MM.1S (cell line): ENCODE measurements at places on chromosomes 1 and 21.
A peak's percentile ranks its signal among the peaks of the same experiment; 100 is the strongest.

GRCh38 chr1:13900583-13900982, 200.6 kb downstream of the PRDM2 start:
- DNase-seq, result no peak

DNA sequence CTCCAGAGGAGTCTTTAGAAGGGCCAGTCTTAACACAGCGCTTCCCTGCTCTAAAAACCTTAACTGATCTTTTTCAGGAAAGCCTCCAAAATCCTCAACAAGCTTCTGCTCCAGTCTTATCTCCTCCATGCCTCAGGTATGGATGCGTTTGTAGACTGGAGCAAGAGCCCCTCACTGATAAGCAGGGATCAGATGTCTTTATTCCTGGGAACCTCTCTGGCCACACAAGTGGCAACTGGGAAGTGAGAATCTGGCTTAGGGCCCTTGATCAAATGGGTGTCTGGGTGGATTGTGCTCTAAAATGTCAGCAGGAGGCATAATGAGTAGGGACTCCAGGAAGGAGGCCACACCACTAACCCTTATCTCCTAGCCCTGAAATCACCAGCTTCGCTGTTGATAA, 1.4 kb downstream of the ZBTB8A start:
- DNase-seq, result no peak

DNA sequence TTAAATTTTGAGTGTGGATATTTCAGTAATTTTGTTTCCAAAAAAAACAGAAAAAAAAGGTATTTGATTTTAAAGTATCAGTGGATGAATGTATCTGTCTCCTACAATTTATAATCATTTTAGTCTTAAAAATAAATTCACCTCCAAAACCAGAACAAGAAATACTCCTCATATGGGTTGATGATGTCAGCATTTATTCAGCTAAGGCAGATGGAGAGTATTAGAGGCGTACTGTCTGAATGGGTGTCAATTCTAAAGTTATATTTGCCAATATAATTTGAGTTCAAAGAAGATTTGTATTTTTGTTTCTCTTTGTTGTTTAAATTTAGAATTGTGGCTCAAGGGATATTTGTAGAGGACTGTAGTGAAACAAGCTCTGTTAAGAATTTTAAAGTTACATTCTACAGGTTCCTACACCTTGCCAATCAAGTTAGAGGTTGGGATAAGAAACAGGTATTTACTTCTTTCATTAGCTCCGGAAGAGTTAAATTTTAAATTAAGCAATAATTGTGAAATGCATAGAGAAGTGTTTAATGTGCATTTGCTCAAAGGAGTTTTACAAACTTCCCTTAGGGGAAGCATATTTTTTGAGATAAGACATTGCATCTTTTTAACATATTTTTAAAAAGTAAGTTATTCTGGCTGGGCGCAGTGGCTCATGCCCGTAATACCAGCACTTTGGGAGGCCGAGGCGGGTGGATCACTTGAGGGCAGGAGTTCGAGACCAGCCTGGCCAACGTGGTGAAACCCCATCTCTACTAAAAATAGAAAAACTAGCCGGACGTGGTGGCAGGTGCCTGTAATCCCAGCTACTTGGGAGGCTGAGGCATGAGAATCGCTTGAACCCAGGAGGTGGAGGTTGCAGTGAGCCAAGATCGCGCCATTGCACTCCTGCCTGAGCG, 1.2 kb downstream of the PLA2G4A start:
- DNase-seq, result peak; percentile 62

- no peak for DNase-seq
Measured at GRCh38 chr1:161199506-161200139, 769 bp upstream of the ADAMTS4 start.

DNA sequence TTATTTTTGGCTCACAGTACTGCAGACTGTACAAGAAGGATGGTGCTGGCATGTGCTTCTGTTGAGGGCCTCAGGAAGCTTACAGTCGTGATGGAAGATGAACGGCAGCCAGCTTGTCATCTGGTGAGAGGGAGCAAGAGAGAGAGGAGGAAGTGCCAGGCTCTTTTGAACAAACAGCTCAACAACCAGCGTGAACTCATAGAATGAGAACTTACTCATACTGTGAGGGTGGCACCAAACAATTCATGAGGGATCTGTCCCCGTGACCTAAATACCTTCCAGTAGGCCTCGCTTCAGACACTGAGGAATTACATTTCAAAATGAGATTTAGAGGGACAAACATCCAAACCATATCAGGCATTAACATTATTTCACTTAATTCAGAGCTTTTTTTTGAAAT, 84.7 kb downstream of the PKN2 start:
- no peak for DNase-seq

DNA sequence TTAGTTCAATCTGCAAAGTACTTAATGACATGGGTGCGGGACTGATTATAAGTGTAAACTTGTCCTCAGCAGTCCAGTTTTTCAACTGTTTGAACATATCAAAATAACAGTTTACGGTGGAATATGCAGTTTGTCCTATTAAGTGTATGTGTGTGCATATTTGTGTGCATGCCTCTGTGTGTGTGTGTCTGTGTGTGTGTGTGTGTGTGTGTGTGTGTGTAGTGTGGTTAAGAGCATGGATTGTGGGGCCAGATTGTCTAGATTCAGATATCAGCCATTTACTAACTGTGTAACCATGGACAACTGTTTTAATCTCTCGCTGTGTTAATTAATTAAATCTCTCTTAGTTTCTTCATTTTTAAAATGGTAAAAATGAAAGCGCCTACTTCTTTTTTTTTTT, 39.0 kb downstream of the NEXN start:
- DNase-seq, result no peak

DNA sequence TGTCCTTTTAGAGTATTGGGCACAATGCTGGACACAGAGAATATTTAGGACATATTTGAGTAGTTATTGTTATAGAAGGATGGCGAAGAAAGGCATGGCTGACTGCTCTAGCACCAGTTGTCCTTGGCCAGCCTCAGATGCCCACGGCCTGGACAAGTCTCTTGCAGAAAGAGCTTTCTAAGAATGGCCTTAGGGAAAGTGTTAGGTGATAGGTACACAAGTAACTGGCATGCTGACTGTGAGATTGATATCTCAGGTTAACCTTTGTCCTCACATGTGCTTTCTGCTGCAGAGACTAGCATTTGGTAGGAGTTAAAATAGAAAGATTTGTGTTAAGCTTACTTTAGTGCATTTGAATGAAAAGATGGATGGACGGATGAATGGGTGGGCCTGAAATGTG, 10.1 kb downstream of the SFT2D2 start:
- DNase-seq, result no peak

GRCh38 chr1:168234846-168235547, 9.2 kb downstream of the SFT2D2 start:
- peak; percentile 81 for DNase-seq

- peak; percentile 3 for DNase-seq
Measured at GRCh38 chr1:174364996-174365736, 82.6 kb upstream of the GPR52 start.

DNA sequence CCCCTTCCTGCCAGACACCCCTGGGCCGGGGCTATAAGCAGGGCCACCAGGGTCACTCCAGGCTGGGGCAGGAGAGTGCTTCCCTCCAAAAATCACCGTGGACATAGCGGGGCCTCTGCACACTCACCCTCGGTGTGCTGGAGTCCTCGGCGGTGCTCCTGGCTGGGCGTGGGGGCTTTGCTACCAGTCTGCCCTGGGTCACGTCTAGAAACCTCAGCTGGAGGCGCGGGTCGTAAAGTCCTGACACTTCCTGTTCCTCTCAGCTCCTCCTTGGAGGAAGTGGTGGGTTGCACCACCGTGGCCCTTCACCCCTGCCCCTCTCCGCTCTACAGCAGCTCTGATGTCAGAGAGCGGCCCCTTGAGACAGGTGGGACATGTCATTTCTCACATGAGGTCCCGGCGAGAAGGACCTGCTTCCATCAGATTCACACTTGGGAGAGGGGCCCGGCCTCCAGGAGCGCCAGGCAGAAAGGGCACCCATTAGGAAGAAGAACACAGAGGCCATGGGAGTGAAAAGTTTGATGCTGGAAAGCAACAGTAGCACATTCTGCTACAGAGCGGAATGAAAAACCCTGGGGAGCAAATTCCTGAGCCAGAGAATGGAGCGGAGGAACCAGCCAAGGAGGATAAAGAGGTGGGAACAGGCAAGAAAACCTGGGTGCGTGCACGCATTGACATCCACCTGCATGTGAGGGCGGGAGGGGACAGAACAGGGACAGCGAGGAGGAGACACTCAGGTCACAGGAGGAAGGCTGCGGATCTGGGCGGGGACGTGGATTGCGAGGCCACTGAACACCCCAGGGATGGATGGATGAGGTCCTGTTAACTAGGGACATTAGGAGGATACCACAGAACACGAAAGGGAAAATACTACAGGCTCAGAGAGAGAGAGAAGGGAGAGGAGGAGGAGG, at the start of gene ITGB2:
Gene ITGB2 (minus strand): TSS at position 206 of the 911 bp plus-strand sequence. CDS start 10,117 bp downstream, outside the sequence.
- DNase-seq, result no peak

- DNase-seq, result no peak
Measured at GRCh38 chr1:241460098-241460873, 59.3 kb downstream of the FH start.

DNA sequence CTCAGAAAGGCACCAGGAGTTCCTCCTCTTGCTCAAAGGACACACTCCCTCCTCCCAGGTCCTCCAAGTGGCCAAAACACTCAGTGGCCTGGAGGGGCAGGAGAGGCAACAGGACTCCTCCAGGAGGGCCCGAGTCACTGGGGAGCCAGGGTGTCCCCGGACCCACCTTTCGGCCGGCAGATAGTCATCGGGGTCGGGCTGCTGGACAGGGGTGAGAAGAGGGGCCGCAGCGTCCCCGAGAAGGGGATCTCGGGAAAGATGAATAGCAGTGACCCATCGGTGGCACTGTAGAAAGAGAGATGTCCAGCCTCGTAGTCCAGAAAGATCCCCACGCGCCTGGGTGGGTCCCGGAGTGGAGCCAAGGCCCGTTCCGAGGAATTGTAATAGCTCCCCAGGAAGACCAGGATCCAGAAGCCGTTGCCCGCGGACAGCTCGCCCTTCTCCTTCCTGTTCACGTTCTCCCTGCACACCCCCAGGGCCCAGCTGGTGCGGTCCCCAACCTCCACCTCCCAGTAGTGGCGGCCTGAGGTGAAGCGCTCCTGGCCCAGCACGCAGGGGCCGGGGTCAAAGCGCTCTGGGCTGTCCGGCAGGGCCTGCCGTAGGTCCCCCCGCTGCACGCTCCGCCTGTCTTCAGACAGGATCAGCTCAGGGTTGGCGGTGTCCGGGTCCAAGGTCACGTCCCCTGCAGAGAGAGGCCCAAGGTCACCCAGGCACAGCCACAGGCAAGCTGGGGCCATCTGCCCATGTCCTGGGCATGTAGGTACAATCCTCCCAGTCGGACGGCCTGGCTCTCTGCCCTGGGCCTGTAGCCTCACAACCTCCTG, 11.9 kb downstream of the TRIM11 start:
- DNase-seq, result no peak
